ENCODE measurements at places on chromosomes 13 and 19. TPM values are rescaled to one million over a fixed set of nuclear protein-coding genes. Genes with fewer than 3 reads are reported as not detected.

ZNF382 gene
- total RNA-seq, result 15.3 TPM

DNA sequence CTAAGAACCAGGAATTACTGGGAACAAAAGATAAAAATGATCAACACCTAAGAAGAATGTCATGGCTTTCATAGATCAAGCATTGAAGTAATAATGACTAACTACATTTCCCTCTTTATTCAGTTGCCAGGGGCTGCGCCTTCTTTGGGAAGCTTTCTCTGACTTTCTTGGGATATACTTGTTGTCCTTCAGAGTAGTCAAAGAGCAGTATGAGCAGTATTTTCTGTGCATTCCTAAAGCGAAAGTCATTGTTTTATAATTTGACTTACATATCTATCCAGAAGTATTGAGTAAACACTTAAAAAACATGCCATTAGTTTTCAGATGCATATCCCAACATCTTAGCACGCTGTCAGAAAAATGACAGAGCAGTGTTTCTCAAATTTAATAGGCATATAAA is 2412.4 kb downstream of the PCDH9 start:
- H3K27ac ChIP-seq, result no peak overlapping the region
- H3K36me3 ChIP-seq, result no peaks in the 10 kb centered on the region
- no peaks in the 10 kb centered on the region for H3K4me1 ChIP-seq
- H3K27me3 ChIP-seq, result no peaks in the 10 kb centered on the region
- no peak overlapping the region for H3K4me3 ChIP-seq
- DNase-seq, result no peak

CNOT3 gene
- total RNA-seq, result 8.3 TPM

GRCh38 chr13:30466841-30467252 is 1.1 kb upstream of the HMGB1 start:
- DNase-seq, result peak; percentile 34
- H3K36me3 ChIP-seq, result peaks cover 5% of the 10 kb centered on the region
- H3K4me3 ChIP-seq, result no peak overlapping the region
- peaks cover 6% of the 10 kb centered on the region for H3K4me1 ChIP-seq
- H3K27me3 ChIP-seq, result no peaks in the 10 kb centered on the region

DNA sequence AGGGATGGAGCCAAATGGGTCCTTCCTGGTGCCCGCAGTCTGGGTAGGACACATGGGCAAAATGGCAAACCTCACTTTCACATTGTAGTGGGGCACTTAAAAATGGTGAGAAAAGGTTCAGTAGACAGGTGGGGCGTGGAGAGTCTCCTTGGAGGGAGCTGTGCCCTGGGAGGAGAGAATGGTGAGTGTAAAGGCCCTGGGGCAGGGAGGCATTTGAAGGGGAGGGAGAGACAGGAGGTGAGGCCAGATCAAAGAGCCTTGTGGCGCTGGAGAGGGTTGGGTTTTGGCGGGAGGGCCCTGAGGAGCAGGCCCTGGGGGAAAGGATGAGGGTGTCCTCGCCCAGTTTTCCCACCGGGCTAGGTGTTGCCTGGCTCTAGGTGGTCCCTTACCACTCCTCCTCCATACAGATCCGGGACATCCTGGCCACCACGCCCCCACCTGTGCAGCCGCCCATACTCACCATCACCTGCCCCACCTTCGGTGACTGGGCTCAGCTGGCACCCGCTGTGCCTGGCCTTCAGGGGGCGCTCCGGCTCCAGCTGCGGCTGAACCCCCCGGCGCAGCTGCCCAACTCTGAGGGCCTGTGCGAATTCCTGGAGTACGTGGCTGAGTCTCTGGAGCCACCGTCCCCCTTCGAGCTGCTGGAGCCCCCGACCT is 6.3 kb downstream of the MAP1S start:
- peaks cover 74% of the 10 kb centered on the region for H3K36me3 ChIP-seq
- DNase-seq, result no peak
- no peak overlapping the region for H3K27ac ChIP-seq
- no peaks in the 10 kb centered on the region for H3K27me3 ChIP-seq
- peaks cover 22% of the 10 kb centered on the region for H3K4me1 ChIP-seq

GRCh38 chr13:23928985-23929384 is 31.7 kb upstream of the C1QTNF9B start:
- DNase-seq, result no peak
- H3K4me3 ChIP-seq, result no peak overlapping the region
- H3K27ac ChIP-seq, result no peak overlapping the region
- no peaks in the 10 kb centered on the region for H3K36me3 ChIP-seq

- H3K27me3 ChIP-seq, result no peaks in the 10 kb centered on the region
- H3K36me3 ChIP-seq, result no peaks in the 10 kb centered on the region
- peak; percentile 76 for DNase-seq
- peak overlapping the region; percentile 20 for H3K4me3 ChIP-seq
- no peak overlapping the region for H3K27ac ChIP-seq
These were observed 236.0 kb downstream of the PCDH9 start for GRCh38 chr13:66994097-66994496.

B3GNT3 gene
- total RNA-seq, result 0.04 TPM

GRCh38 chr13:109309625-109310363 is 476.6 kb downstream of the IRS2 start:
- H3K4me1 ChIP-seq, result no peaks in the 10 kb centered on the region
- no peaks in the 10 kb centered on the region for H3K36me3 ChIP-seq
- no peak overlapping the region for H3K27ac ChIP-seq
- H3K27me3 ChIP-seq, result no peaks in the 10 kb centered on the region
- DNase-seq, result no peak

DNA sequence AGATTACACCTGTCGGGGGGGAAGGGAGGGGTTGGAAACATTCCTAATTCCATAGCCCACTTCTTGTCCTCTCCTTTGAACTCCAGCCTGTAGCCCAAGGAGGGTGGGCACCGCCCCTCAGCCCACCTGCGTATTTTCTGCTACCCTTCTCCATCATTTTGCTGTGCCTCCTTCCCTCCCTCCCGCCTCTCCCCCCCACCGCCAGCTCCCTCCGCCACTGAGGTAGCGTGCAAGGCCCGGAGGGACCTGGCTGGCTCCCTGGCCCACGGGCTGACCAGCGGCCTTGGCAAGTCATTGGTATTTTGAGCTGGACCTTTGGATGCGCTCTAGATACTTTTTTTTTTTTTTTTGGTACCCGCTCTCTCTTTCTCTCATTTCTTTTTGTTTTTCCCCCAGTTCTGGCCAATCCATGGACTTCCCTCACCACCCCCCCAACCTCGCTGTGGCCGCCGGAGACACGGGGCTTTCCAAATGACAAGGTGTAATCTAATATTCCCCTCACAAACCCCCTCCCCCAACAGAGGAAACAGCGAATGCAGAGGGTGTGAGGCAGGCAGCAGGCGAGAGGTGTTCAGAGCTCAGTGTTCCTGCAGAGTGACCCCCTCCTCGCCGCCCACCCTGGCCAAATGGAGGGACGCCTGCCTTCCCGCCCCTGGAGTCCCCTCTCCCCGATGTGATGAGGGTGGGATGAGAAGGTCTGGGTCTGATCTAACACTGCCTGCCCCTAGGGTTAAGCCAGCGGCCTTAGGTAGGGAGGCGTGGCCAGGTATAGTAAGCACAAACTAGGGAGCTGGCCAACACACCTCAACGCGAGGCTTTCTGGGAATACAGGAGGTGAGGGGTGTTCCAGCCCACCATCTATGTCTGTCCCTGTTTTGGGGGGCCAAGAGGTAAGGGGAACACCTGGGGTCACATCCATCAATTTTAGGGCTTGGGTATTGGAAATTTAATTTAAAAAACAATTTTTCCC is 89.2 kb downstream of the PTPRS start:
- H3K27me3 ChIP-seq, result no peaks in the 10 kb centered on the region
- peaks cover 4% of the 10 kb centered on the region for H3K4me1 ChIP-seq
- no peak overlapping the region for H3K27ac ChIP-seq
- no peak overlapping the region for H3K4me3 ChIP-seq

DNA sequence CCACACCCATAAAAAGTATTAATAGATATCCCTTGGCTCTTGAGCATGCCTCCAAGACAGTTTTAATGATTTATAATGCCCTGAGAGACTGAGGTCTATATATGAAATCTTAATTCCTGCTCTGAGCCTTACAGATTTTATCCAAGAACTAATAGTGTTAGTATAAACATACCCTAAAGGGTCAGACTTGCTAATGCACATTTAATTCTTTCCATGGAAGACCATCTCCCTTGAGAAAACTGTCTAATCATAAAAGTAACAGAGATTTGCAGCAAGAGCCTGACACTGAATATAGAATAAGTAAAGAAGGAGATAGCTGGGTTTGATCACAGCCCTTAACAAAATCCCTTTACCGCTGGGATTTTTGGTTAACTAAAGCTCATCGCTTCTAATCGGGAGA is 650.8 kb upstream of the KLF12 start:
- H3K4me3 ChIP-seq, result no peak overlapping the region
- no peaks in the 10 kb centered on the region for H3K27me3 ChIP-seq
- no peak overlapping the region for H3K27ac ChIP-seq
- no peaks in the 10 kb centered on the region for H3K4me1 ChIP-seq
- peak; percentile 72 for DNase-seq

DNA sequence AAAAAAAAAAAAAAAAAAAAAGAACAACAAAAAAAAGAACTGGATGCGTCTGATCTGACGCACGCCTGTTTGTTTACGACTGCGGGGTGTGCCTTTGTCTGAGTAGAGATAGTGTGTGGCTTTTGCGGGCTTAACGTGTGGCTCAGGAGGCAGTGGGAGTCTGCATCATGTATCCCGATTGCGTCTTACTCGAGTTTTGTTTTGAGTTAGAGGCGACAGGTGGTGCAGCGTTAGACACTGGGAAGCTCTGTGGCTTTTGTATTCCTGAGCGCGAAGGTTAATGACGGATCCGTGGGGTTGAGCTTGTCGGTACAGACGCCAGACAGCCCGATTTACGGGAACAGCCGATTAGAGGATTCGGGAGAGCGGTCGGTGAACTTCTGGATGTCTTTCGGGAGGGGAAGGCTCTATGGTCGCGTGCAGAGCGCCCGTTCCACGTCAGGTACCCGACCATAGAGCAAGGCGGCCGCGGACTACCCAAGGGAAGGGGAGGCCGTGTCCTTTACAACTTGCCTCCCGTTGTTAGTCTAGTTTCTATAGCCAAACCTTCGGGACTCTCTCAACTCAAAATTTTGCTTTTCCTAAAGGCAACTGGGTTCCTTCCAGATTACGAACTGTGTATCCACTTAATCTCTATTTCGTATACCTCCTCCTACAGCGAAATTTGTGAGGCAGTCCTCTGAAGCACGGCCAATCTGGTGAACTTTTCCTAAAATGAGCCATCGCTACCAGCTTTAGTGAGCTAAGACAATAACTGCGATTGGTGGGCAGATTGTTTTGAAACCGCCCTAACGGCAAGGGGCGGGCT is 926 bp upstream of the HNRNPUL1 start:
- H3K4me1 ChIP-seq, result peaks cover 34% of the 10 kb centered on the region
- H3K36me3 ChIP-seq, result peaks cover 33% of the 10 kb centered on the region
- H3K4me3 ChIP-seq, result peak overlapping the region; percentile 47

GRCh38 chr13:37209621-37210580 is 104.4 kb upstream of the CSNK1A1L start:
- peaks cover 18% of the 10 kb centered on the region for H3K4me1 ChIP-seq
- DNase-seq, result peak; percentile 96
- H3K36me3 ChIP-seq, result no peaks in the 10 kb centered on the region
- H3K27ac ChIP-seq, result peak overlapping the region; percentile 93

RGL3 gene
- 0.31 TPM for total RNA-seq

TGFB1 gene
- 4.0 TPM for total RNA-seq

DNA sequence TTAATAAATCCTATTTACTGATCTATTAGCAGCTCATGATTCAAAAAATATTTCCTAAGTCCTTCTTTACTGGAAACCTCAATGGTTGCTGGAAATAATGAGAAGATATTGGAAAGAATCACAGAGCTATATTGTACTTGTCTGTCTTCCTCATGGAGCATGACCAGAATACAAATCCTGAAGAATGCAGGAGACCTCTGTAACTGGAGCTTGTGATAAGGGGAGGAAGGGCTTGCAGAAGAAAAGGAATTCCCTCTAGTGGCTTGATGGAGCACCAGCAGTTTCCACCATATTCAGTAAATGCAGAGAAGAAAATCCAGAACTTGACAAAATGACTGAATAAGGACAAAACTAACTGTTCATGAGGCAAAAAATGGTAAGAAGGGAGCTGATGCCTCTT is 1333.1 kb downstream of the EFNB2 start:
- no peaks in the 10 kb centered on the region for H3K27me3 ChIP-seq
- H3K36me3 ChIP-seq, result no peaks in the 10 kb centered on the region
- DNase-seq, result peak; percentile 85

DNA sequence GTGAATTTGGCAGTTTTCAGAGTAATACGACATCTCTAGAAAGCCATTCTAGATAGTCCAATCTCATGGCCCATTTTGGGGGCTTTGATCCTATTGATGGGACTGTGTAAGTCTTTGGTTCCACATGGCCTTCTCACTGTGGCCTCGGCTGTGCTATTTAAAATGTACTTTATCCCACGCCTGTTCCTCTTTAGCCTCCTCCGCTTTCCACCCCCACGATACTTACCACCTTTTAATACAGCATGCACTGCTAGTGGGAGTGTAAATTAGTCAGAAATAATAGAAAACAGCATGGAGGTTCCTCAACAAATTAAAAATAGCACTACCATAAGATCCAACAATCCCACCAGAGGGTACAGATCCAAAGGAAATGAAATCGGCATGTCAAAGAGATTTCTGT is 28.3 kb upstream of the CEBPG start:
- H3K27ac ChIP-seq, result peak overlapping the region; percentile 39
- no peak overlapping the region for H3K4me3 ChIP-seq
- no peaks in the 10 kb centered on the region for H3K36me3 ChIP-seq

GRCh38 chr13:20285530-20285929 is 53.4 kb upstream of the GJB6 start:
- H3K27me3 ChIP-seq, result no peaks in the 10 kb centered on the region
- DNase-seq, result no peak
- no peaks in the 10 kb centered on the region for H3K4me1 ChIP-seq
- H3K36me3 ChIP-seq, result no peaks in the 10 kb centered on the region
- no peak overlapping the region for H3K4me3 ChIP-seq
- no peak overlapping the region for H3K27ac ChIP-seq

- no peaks in the 10 kb centered on the region for H3K27me3 ChIP-seq
- no peak overlapping the region for H3K4me3 ChIP-seq
- H3K4me1 ChIP-seq, result no peaks in the 10 kb centered on the region
- H3K36me3 ChIP-seq, result no peaks in the 10 kb centered on the region
- peak; percentile 87 for DNase-seq
These were observed 9.1 kb upstream of the LHFPL6 start for GRCh38 chr13:39612023-39612637.

- peaks cover 9% of the 10 kb centered on the region for H3K4me1 ChIP-seq
- peak overlapping the region; percentile 79 for H3K27ac ChIP-seq
- peaks cover 36% of the 10 kb centered on the region for H3K27me3 ChIP-seq
- no peaks in the 10 kb centered on the region for H3K36me3 ChIP-seq
- peak; percentile 31 for DNase-seq
- H3K4me3 ChIP-seq, result peak overlapping the region; percentile 43
These were observed 108.8 kb downstream of the KCTD15 start for GRCh38 chr19:33905473-33905936.

Data from muscle of leg (tissue), 16 donors.